Activated CD4-positive, CD25-positive, alpha-beta regulatory T cell (primary cell): ENCODE measurements at places on chromosomes 3 and 15.

GRCh38 chr15:42273900-42274701 is 868 bp upstream of the TMEM87A start:
- peak; percentile 40 for DNase-seq

DNA sequence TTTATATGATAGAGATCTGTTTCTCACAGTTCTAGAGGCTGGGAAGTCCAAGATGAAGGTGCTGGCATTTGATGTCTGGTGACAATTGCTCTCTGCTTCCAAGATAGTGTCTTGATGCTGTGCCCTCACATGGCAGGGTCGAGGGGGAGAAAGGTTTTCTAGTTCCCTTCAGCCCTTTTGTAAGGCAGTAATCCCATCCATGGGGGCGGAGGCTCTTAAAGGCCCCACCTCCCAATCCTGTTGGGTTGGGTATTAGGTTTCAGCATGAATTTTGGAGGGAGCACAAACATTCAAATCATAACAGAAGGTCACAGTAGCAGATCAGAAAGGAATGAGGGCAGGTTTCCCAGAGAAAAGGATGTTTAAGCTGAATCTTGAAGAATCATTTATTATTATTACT is 601.7 kb upstream of the ZNF717 start:
- DNase-seq: no peak

DNA sequence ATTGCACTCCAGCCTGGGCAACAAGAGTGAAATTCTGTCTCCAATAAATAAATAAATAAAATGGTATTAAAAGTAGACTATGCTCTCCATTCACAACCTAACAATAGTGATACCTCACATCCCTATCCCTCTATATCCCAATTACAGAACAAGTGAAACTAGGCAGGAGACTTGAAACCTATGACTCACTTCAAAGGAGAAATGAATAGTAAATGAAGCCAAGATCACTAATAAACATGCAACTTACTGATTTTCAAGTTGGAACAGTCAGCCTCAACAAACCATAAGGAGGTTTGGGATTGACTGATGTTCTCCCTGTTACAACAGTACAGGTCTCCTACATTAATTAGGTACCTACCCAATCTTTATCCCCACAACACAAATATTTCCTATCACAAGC is 103.4 kb downstream of the GSK3B start:
- DNase-seq: no peak

DNA sequence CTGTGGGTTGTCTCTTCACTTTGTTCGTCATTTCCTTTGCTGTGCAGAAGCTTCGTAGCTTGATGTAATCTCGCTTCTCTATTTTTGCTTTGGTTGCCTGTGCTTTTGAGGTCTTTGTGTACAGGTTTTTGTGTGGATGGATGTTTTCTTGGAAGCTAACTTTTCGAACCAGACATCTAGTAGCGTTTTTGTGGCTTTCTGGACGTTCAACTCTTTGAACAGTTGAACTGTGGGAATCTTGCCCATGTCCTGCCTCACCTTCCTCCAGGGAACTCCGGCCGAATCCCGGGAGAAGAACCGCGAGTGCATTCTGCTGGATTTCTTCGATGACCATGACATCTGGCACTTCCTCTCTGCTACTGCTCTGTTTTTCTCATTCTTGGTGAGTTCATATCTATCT is 70.6 kb downstream of the USF3 start:
- DNase-seq: no peak
